NB4 (cell line): ENCODE measurements at places on chromosomes 2 and 18.
A peak's percentile ranks its signal among the peaks of the same experiment; 100 is the strongest.

DNA sequence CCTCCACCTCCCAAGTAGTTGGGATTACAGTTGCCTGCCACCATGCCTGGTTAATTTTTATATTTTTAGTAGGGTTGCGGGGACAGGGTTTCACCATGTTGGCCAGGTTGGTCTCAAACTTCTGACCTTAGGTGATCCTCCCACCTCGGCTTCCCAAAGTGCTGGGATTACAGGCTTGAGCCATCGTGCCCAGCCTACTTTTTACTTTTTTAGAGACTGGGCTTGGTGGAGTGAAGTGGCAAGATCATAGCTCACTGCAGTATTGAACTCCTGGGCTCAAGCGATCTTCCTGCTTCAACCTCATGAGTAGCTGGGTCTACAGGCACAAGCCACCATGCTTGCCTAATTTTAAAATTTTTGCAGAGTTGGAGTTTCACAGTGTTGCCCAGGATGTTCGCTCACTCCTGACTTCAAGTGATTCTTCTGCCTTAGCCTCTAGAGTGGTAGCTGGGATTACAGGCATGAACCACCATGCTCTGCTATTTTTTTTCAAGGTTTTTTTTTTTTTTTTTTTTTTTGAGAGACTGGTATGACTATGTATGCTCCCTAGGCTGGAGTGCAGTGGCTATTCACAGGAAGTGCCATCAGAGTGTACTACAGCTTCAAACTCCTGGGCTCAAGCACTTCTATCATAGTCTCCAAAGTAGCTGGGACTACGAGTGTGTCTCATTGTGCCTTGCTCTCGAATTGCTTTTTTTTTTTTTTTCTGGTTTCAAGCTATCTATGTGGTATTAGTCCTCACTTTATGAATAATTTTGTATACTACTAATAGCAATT is 11.9 kb downstream of the MSH2 start:
- DNase-seq = no peak

DNA sequence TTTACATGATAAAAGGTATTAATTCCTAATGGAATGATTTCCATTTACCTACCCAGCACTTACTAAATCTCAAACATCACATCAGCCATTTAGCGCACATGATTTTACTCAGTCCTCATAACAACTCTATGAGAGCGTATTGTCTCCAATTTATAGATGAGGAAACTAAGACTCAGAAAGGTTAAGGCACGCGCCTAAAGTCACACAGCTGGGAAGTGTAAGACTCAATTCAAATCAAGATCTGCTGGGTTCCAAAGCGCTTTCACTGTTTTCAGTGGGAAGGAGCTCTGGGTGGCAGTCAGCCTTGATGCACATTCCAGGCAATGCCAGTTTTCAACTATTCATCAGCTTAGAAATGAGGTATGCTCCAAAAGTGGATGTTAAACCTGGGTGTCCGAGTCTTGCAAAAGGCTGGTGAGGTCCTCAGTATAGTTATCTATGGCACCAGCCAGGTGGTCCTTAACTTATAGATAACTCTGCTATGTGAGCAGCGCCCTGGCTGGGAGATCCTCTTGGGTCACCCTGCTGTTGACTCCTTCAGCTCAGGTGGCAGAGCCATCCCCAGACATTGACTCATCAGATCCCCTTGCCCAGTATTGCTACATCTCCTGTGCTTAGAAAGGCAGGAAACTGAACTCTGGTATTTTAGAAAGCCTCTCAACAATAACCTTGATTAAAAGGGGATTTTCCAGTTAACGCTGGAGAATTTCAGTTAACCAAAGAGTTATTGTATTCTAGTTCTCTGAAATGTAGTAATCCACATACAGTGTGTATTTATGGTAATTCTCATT is 47.1 kb downstream of the SLC4A1AP start:
- DNase-seq = peak; percentile 73

DNA sequence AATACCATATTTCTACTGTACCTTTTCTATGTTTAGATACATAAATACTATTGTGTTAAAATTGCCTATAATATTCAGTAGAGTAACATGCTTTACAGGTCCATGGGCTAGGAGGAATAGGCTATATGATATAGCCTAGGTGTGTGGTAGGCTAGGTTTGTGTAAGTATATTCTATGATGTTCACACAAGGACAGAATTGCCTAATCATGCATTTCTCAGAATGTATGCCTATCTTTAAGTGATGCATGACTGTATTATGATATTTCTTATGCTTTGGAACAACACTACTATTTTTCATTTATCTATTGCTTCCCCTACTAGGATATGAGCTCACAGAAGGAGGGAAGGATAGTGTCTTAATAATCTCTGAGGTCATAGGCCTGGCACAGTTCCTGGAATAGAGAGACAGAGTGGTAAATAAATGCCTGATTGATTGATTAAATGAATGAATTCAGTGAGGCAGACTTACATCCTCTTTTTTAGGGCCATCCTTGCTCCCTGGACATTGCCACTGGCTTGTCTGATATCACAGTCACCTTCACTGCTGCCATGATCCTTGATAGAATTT is 121.0 kb downstream of the MYO3B start:
- no peak for DNase-seq

DNA sequence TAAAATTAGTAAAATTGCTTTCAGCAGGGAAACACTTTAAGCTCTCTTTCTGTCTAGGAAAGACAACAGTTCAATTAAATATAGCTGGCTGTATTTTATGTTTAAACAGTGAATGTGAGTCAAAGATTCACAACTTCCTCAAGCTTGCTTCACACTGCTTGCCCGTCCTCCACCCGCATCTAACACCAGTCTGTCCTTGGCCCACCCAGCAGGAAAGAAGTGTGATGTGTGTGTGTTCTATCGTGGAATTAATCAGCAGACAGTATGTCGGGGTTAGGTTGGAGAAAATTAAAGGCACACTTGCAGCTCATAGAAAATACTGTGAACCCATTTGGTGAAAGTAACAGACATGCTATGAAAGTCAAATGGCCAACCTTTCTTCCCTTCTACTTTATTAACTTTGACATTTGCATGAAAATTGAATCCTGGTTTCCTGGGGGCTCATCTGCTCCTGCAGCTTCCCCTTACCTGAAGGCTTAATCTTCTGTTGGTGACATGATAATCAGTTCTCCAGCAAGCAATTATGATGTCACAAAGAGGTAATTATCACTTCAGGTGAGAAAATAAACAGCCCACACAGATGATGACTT is 182.0 kb downstream of the UXS1 start:
- no peak for DNase-seq

- no peak for DNase-seq
Measured at GRCh38 chr2:42840760-42841159, 48.4 kb upstream of the HAAO start.

- peak; percentile 86 for DNase-seq
Measured at GRCh38 chr2:119263656-119264055, 40.0 kb downstream of the STEAP3 start.

DNA sequence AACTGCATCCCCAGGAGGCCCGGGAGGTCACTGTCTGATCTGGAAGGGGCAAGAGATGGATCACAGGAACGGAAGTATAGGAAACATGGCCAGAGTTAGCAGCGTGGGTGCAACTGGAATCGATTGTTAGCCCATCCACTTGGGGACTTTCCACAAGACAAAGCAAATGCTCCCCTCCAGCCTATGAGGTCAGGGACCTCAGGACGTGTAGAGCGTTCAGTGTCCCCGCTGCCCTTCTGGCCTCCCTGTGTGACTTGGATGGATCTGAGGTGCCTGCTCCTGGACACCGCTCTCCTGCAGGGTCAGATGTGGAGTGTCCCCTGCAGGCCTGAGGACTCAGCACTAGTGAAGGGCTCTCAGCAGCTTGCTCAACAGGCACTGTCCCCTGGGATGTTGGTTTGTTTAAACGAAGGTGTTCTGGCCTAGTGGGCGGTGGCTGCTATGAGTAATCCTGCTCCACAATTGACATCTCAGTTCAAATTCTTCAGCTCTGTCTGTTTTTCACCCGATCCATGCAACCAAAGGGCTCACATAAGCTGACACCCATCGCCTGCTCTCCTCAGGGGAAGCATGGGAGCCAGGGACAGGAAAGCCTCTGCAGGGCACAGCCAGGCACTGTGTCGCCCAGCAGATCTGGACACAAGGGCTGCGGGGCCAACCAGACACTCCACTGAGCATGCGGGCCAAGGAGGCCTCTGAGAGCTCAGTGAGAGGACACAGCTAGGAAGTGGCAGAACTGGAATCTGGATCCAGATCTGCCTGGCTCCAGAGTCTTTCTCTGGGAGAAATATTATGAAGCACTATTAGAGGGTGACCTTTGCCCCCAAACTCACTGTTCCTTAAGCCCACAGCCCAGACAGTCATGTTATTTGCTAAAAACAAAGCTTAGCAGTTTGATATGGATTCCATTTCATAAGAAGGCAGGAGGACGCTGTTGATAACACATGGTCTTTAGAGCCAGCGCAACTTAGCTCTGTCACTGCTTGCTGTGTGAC is 78.5 kb downstream of the RHOB start:
- DNase-seq = peak; percentile 98

DNA sequence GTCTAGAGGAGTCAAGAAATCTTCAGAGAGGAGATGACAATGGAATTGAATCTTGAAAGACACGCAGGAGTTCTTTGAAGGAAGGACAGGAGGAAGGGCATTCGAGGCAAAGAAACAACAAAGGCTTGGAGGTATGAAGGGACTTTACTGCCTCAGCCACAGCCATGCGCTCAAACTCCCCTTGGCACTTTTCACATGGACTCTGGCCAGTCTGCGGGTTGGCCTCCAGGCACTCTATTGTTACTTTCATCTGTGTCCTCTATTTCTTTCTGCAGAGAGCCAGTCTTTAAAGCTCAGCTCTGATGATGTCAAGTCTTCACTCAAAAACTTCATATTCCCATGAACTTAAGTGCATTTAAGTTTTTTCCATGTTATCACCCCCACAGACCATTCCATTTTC is 95.4 kb downstream of the ZAP70 start:
- no peak for DNase-seq
